ENCODE measurements at places on chromosomes 5 and 9.

GRCh38 chr5:163386352-163386751 lies 51.0 kb upstream of the CCNG1 start:
- no peak for DNase-seq

DNA sequence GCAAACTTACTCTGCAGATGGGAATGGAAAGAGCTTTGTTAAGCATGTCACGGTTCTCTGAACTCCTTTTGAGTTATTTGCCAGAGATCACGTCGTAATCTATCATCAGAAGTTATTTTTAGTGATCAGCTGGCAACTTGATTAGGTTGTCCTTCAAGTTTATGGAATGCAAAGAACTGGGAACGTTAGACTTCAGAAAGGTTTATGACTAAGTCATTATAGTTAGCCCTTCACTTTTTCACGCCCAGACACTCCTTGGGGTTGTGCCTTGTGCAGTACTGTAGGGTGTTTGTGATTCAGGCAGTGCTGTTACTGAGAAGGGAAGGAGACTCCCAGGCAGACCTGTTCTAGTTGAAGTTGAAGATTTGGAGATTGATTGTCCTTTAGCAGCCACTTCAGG lies 26.8 kb upstream of the PHF2 start:
- no peak for DNase-seq

DNA sequence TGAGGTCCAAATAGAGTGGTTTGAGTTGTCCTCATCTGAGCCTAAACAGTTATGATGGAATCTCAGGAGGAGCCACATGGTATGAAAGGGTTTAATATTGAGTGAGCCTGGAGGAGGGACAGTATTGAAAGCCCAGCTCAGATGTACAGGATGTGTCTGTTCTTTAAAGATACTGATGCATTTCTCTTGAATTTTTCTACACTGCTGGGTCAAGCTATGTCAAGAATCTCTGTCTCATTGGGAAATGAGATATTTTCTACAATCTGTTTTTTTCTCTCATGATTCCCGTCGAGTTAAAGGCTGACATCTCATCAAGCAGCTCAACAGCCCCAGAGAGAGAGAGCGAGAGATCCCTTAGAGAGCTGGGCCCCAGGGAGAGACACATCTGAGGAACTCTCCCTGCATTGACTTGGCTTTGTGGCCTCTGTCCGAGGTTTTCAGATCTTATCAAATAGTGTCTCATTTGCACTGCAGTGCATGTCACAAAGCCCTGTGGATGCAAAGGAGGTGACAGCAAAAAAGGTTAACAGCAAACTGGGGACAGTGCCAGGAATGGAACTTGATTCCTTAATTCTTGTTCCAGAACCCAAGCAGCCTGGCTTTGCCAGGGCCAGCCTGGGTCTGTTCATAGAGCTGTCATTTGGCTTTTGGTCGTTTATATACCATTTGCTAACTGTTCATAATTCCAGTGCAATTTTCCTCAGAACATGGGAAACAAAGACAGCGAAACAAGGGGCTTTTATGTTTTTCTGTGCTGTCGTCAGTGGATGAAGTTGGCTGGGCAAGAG lies 19.0 kb upstream of the ACTBL2 start:
- DNase-seq: no peak

DNA sequence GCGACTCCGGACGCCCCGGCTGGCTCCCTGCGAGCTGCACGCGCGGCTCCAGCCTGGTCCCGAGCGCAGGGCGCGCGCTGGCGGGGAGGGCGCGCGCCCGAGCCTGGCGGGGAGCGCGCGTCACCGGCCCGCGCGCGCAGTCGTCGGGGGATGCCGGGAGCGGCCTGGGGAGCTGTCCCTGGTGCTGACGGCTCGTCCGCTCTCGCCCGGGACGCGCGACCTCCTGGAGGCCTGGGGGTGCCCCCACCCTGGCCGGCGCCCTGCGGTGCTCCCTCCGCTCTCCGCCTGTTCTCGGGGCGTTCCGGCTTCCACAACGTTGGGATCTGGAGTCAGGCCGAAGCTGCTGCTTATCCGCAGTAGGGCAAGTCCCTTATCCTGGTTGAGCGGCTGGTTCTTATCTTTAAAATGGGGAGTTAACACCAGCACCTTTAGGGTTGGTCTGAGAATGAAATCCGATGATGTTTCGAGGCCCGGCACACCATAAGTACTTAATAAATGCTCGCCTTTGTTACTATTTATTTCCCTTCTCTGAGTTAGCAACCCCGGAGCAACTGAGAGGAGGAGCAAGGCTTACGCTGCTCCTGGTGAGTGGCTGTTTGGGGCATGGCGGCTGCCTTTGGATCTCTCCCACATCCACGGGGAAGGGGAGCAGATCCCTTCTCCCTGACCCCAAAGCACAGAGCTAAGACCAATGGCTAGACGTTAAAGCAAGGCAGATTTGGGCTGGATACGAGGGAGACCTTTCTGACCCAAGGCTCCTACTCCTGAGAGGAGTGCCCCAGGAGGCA lies at the start of gene FAM163B:
Gene FAM163B, minus strand, starts transcription at position 79 of the 788 bp plus-strand sequence. CDS start 29,166 bp downstream, outside the sequence.
- no peak for DNase-seq

Measured in SW480 (cell line).